ENCODE measurements at places on chromosomes 3 and 15.

- DNase-seq: no peak
Measured at GRCh38 chr3:42019953-42020260, 58.0 kb upstream of the ULK4 start.

- no peak for DNase-seq
Measured at GRCh38 chr3:99468918-99469317, 169.5 kb upstream of the COL8A1 start.

DNA sequence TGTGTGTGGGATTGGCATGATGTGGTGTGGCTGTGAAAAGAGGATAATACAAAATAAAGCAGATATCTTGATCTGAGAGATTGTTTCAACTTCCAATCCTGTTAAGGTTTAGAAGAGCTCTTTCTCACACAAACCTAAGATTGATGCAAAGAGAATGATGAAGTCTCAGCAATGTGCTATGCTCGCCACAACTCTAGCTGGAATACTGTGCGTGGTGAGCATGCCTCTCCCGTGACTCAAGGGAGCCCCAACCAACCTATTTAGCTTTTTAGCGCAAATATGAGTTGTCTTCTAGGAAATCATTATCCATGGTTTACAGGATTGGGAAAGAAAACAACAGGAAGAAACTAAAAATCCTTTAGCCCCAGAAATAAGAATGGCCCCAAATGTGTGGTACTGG, 28.5 kb downstream of the BTLA start:
- no peak for DNase-seq

- no peak for DNase-seq
Measured at GRCh38 chr3:10546820-10547263, 41.5 kb upstream of the ATP2B2 start.

DNA sequence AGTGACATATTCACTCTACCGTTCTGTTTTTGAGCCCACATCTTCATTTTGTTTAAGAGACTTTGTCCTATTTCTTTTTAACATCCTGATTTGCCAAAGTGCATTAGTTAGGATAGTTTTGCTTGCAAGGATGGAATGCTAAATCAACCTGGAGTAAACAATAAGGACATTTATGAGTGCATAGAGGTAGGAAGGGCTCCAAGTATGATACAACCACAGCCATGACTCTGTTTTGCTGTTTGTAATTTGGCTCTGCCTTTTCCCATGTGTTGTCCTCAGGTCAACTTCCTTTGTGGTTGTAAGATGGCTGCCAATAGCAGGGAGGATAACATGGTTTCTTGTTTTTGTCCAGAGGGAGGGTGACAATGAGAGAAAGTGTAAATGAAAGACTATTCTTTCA, 66.4 kb upstream of the GOLIM4 start:
- no peak for DNase-seq

- DNase-seq: no peak
Measured at GRCh38 chr15:79740561-79740960, 156.3 kb downstream of the MTHFS start.

GRCh38 chr3:69420781-69421520, 35.1 kb upstream of the FRMD4B start:
- no peak for DNase-seq

GRCh38 chr3:150106740-150107428, 136.2 kb upstream of the PFN2 start:
- peak; percentile 34 for DNase-seq

GRCh38 chr3:183532620-183533411, 22.7 kb downstream of the KLHL6 start:
- no peak for DNase-seq

- DNase-seq: no peak
Measured at GRCh38 chr3:172708921-172709773, 1.7 kb downstream of the NCEH1 start.

DNA sequence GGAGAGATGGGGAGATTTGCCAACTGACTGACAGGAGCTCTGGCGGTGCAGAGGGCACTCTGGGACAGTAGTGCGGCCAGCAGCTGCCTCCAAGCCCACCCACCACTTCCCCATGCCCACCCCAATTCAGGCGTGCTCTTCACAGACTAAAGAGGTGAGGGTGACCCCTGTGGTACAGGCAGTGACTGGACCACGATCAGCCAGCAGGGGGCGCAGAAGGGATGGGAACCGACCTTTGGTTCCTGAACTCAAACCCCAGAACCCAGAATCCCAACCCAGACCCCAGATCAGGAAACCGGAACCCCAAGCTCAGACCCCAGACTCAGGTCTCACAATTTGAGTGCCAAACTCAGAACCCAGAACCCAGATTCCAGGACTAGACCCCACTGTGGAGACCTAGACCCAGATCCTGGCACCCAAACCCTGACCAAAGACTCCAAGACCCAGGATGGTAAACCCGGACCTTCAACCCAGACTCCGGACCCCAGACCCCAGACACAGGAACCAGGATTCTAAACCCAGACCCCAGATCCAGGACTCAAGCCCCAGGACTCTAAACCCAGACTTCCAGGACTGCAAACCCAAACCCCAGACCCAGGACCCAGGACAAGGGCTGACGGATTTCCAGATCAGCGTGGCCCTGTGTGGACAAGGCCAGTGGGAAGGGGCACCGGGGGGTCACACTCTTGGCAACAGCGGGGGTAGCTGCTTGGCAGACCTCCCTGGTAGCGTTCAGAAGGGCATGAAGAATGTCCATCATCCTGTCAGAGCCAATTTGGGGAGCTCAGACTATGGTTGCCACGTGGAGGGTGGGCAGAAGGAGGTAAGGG, 3.7 kb upstream of the MYL3 start:
- DNase-seq: peak; percentile 52

- DNase-seq: no peak
Measured at GRCh38 chr15:81387621-81388435, 13.8 kb upstream of the TMC3 start.

- no peak for DNase-seq
Measured at GRCh38 chr3:188631291-188632010, 477.5 kb downstream of the LPP start.

- DNase-seq: peak; percentile 10
Measured at GRCh38 chr3:56042326-56042951, 425.8 kb downstream of the ERC2 start.

DNA sequence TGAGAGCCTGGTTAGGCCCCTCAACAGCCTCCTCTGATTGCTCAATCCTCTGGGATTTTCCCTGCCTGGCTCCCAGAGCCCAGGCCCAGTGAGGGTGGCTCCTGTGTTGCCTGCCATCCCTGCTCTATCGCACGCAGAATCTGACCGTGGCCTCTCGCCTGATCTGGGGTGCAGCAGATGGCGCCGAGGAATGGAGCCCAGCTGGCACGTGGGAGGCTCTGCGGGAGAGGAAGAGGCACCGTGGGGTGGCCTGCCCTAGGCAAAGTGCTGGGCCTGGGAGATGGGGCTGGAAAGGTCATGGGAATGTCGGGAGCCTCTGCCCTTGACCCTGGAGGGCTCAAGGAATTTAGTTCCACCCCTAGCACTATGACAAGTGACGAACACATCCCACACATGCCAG, 10.3 kb downstream of the SV2B start:
- DNase-seq: no peak

DNA sequence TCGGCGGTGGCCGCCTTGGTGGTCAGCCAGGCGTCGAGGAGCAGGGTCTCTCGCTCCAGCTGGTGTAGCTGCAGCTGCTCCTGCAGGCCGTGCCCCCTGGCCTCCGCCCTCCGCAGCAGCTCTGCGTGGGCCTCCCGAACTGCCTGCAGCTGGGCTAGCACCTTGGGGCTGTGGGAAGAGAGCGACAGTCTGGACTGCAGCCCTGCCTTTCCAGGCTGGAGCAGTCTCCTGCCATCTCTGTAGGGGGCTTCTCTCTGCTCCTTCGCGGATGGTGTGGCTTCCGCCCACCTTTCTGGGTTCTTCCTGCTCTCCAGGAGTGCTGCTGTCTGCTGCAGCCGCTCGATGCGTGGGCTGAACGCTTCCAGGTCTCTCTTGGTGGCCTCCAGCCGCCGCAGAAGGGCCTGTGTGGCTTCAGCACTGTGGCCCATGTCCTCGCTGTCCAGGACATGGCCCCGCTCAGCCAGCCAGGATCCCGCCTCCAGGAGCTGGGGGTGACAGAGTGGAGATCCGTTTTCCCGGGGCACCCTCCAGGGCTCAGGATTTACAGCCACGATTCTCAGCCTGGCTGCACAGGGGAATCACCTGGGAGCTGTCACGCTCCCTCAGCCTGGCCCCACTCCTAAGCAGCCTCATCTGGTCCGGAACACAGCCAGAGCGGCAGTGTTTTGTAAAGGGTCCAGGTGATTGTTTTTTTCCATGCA, 16.8 kb downstream of the PLA2G4B start:
- no peak for DNase-seq

- no peak for DNase-seq
Measured at GRCh38 chr3:121483290-121483689, 62.5 kb downstream of the POLQ start.

DNA sequence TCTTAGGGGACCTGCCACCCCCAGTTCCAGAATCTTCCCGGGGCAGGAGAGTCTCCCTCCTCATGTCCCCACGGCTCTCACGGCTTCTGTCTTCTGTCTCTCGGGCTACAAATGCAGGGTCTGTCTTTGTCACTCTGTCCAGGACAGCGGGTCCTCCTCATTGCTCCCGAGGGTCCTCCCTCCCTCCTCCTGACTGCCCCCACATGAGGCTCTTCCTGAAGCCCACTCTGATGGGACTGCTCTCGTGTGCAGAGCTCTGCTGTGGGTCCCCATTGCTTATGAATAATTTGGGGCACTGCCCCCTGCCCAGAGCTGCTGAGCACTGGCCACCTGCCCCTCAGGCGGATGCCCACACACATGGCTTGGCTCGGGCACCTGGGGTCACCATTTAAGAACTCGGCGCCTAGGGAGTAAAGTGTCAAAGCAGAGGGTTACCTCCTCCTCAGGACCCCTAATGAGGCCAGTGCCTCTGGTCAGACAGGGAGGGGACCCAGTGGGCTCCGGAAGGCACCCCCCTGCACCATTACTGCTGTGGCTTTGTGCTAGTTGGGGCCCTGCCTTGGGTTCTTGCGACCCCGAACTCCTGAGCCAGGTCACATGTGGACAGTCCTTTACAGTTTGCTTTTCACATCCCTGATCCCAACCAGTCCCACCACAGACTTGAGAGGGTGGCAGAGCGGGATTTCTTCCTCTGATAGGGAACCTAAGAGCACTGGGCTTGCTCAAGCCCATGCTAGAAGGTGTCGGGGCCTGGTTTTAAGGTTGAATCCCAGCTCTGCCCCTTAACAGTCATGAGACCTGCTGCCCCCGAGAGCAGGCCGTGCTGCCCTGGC, 22.1 kb downstream of the HDAC11 start:
- no peak for DNase-seq

DNA sequence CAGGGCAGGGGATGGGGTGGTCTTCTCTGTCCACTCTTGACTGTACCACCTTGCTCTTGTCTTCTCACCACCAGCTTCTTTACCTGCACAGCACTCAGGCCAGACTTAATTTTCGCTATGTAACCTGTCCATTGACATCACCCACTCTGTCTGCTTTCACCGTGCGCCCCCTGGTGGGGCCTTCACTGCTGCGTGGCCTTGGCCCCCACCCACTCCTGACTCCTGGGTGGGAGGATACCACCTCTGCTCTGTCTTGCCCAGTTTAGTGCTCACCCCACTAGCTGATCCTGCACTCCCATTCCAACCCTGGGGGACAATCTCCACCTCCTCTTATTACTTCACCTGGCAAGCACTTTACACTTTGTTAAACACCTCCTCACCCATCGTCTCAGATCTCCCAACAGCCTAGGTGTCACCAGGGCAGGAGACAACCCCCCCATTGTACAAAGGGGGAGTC, 17.7 kb downstream of the PTH1R start:
- DNase-seq: no peak

GRCh38 chr3:38835939-38836338, 19.9 kb upstream of the SCN10A start:
- DNase-seq: no peak

DNA sequence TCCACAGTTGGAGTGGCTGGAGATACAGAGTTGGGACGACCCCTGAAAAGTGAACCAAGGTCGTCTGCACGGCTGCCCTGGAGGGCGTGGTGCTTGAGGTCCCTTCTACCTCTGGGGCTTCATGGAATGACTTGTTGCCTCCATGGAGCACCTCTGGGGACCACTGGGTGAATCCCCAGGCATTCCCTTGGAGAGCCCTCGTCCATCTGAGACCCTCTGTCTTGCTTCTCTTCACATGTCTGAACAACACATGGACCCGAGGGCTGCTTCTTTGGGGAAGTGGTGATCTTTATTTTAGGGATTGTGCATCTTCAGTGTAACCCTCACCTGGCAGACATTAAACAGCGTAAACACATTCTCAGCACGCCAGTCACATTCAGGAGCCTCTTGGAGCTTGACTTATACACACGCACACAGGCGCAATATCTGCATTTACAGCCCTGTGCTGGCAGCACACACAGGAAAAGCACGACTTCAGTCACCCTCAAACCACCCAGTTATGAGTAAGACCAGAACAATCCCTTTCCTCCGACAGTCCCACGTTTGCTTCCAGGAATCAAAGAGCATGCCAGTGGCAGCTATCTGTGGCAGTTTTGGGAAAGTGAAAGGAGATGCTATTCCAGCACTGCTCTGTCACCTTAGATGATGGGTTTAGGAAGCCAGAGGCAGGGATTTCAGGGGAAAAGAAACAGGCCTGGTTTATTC, 12.6 kb downstream of the FAM107A start:
- DNase-seq: no peak

GRCh38 chr15:86317384-86317740, 237.7 kb downstream of the AGBL1 start:
- no peak for DNase-seq

DNA sequence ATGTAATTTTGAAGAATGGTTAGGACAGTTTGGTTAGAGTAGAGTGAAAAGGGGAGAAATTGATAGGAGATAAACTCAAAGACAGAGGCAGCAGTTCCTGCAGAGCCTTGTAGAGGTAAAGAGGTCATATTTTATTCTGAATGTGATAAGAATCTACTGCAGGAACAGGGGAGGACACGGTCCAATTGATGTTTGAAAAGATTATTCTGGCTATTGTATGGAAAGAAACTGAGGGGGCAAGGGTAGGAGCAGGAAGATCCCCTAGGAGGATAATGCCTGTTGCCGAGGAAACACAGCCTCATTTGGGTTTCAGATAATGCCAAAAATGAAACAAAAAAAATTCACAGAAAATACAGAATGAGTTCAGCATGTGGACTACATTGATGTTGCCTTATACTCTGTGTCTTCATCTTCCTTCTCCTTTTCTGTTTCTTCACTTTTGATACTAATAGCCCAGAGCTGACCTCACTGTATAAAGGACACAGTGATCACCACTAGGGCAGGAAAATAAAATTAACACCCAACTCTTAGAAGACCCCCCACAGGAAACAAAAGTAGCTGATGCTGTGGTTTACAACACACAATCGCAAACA, 454.6 kb upstream of the UBE2E2 start:
- no peak for DNase-seq

GRCh38 chr3:124453189-124453588, 277.1 kb upstream of the UMPS start:
- DNase-seq: no peak

GRCh38 chr3:14278799-14279625, 100.4 kb downstream of the LSM3 start:
- no peak for DNase-seq

DNA sequence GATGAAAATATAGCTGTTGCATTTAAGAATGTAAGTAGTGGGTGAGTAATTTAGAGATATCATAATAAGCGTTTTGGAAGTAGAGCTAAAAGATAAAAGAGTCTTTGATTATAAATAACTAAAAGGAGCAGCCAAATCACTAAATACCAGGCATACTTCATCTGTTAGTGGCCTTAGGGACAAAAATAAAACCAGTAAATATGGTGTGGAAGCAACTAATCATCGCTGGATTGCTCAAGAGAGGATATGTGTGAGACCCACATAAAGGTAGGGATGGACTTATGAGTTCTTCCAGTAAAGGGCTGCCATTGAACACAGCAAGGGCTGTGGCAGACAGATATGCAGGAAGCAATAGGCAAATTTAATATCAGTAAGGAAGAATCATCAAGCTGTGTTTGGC, 356.2 kb downstream of the CNTN4 start:
- DNase-seq: no peak
